Calu3 (cell line): ENCODE measurements at places on chromosomes 1 and 21. TPM values are rescaled to one million over a fixed set of nuclear protein-coding genes. Genes with fewer than 3 reads are reported as not detected.

FMOD gene
- not detected in 2 replicates for total RNA-seq

SPATA21 gene
- total RNA-seq: not detected in 2 replicates

CYP4B1 gene
- total RNA-seq: 0.92 and 1.2 TPM in 2 replicates

OR2T2 gene
- total RNA-seq: not detected in 2 replicates

C1QA gene
- total RNA-seq: not detected in 2 replicates

CCDC28B gene
- 7.1 and 8.2 TPM in 2 replicates for total RNA-seq

DNM3 gene
- 1.2 and 1.3 TPM in 2 replicates for total RNA-seq

SLC44A3 gene
- total RNA-seq: 32.0 and 34.5 TPM in 2 replicates

RNF115 gene
- 9.5 and 9.9 TPM in 2 replicates for total RNA-seq

TCHH gene
- total RNA-seq: 0.07 TPM in 1 of 2 replicates, not detected in the other

GRCh38 chr1:184514447-184514846 lies 127.6 kb downstream of the C1orf21 start:
- DNase-seq: no peak

- no peak for DNase-seq
These were observed 20.8 kb upstream of the MYSM1 start for GRCh38 chr1:58720680-58721079.

DNA sequence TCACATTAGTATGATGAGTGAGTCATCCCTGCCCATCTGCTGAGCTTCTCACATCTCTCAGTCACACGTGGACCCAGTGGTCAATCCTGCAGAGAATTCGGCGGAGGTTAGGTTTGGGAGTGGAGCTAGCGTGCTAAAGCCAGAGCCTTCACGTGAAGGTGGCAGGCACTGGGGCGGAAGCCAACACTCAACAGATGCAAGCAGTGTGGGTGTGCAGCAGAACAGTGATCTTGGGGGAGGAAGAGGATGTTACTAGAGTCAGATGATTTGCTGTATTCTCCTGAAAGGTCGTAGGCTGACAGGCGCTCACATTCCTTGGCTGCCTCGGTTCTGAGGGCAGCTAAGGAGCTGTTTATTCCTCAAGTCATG lies 6.7 kb downstream of the C1orf115 start:
- DNase-seq: no peak

DNA sequence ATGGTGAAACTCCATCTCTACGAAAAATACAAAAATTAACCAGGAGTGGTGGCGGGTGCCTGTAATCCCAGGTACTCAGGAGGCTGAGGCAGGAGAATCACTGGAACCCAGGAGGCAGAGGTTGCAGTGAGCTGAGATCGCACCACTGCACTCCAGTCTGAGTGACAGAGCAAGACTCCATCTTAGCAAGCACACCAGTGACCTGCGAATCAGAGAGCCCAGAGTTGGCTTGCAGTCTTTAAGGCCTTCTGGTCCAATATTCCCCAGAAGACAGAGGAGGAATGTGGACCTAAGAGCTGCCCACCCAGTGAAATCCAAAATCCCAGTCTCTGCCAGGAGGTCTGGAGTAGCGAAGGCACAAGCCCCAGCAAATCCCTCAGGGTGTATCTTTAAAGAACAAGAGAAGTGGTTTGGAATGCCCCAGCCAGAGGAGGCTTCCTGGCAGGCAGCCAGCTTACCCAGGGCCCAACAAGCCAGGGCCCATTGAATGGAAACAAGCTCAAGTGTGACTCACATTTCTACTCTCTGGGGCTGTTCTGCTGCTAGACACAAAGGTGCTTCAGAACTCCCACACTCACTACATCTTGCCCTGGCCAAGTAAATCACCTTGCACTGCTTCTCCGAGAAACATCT lies 23.9 kb downstream of the GPR161 start:
- DNase-seq: peak; percentile 76

- peak; percentile 18 for DNase-seq
These were observed 100.6 kb downstream of the CRYAA start for GRCh38 chr21:43269440-43269839.

DNA sequence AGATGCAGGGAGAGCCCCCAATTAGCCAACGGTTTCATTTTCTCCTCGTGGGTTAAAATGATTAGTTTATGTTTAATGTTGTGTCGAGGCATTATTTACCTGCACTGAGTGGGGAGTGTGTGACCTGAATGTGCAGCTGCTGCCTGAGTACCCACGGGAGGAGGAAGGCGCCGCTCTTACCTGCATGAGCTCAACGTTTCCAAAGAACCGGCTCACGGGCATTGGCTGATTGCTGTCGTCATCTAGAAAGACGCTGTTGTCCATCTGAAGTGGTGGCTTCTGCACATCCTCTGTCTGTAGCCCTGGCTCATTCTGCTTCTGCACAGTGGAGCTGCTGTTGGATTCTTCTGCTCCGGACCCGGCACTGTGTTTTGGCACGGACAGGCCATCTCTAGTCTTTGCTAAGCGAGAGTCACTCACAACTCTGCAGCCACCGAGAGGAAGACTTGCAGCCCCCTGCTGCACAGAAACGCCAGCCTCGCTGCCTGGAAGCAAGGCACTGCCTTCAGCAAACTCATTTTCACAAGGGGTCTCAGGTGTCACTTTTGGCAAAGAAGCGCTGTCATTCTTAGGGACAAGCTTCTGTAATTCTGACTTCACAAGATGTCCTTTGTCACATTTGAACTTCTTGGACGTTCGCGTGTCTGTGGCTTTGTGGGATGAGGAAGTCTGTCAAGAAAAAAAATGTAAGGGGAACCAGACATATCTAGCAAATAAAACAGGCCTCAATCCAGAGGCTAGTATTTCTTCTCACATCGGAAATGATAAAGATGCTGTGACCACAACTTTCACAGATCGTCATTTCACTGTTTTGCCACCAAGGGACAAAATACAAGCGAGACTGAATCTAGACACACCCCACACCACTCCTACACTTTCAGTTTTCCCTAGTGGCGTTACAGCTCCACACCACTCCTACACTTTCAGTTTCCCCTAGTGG lies 9.4 kb downstream of the C1orf174 start:
- no peak for DNase-seq

- peak; percentile 61 for DNase-seq
These were observed 179.2 kb downstream of the ATG4C start for GRCh38 chr1:62962901-62963776.

DNA sequence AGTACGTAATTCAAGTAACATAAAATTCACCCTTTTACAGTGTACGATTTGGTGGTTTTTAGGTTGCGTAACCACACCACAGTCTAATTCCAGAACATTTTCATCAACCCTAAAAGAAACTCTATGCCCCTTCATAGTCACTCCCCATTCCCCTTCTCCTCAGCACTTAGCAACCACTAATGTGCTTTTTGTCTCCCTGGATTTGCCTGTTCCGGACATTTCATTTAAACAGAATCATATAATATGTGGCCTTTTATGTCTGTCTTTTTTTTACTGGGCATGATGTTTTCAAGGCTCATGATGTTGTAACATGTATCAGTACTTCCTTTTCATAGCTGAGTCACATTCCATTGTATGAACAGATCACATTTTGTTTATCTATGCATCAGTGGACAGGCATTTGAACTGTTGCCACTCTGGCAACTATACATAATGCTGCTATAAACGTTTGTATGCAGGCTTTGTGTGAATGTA lies 20.8 kb downstream of the OBSCN start:
- DNase-seq: no peak

DNA sequence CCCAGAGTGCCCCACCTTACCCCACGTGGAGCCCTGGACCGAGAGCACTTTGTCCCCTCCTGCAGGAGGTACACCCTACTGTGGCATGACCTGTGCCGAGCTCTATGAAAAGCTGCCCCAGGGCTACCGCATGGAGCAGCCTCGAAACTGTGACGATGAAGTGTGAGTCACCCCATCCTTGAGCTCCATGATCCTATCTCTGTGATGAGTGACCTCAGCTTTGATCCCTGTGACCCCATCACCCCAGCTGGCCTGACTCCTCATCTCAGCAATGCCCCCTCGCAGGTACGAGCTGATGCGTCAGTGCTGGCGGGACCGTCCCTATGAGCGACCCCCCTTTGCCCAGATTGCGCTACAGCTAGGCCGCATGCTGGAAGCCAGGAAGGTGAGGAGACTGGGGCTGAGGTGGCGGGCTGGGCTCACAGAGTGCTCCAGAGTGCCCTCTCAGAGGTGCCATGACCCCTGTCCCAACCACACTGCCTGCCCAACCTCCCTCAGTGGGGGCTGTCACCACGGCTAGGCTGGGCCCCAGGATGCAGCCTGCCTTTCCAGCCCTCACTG lies 16.2 kb upstream of the MPL start:
- DNase-seq: no peak

DNA sequence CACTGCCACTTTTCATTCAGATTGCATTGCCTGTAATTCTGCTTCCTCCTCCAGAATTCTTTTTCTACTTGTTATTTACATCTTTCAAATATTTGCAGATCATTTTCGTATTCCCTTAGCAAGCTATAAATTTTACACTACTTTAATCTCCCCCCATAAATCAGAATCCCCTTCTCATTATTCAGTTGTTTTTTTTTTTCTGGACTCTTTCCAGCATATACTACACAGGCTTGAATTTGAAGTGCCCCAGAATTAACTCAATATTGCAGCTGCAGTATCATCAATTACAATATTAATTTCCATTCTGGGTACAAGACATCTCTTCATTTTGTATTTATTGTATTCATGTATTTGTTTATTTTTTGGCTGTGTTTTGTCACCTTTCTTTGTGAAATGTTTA lies 1494.3 kb downstream of the AMY1C start:
- no peak for DNase-seq

- no peak for DNase-seq
These were observed 24.3 kb downstream of the STPG1 start for GRCh38 chr1:24389231-24389678.

GRCh38 chr1:17507915-17508314 lies 31.6 kb upstream of the ARHGEF10L start:
- DNase-seq: no peak

DNA sequence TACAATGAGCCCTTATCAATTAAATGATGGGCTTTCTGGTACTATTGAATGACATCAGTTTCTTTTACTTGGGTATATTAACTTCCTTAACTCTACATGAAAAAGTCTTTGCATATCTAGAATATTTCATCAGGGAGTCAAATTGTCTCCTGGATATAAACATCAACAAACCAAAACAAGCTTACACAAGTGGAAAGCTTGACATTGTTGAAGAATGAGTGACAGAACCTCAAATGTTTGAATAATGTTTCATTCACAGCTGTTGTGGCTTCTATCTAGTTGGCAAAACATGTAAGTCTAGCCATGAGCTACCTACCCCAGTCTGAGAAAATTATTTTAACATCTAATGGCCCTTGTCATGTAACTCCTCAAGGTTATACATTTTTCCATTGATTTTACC lies 604.8 kb upstream of the ADAMTS5 start:
- DNase-seq: no peak

GRCh38 chr1:30673395-30673794 lies 50.0 kb downstream of the MATN1 start:
- no peak for DNase-seq

DNA sequence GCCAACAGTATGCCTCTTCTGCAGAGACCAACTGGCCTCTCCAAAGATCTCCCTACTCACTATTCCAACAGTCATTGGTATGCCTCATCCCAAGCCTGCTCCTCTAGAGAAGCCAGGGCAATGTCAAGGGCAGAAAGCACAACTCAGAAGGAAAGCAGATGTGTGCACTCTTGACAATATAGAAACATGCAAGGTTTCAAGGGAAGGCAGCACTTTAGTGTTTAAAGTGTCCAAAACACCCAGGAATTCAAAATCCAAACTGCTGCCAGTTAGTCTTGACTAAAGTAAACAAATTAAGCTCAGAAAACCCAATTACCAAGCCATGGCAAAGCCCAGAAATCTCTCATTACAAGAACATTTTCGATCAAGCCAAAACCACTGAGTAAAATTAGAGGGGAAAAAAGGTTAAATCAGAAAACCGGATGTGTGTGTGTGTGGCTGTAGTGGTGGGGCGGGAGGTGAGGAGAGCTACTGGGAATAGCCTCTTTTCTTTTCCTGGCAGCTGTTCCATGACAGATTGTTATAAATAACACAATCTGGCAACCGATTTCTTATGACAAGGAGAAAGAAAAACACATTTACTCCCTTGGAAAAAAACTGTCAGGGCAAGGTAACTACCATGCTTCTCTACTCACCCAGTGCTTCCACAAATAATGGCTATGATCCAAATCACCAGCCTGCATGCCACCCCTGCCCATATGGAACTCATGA lies 39.2 kb downstream of the EIF2B3 start:
- DNase-seq: no peak

DNA sequence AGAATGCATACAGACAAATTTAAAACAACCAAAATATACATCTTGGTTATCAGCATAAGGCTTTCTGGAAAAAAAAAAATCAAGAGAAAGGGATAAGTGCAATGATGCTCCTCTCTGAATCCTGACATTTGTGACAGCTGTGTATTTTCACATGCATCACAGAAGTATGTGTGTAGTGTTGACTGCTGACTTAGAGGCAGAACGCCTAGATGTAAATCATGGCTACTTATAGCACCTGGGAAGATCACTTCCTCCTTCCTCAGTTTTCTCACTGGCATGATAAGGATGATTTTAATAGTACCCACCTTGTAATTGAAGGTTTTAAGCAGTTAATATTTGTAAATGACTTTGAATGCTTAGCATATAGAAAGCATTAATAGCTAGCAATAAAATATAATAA lies 112.5 kb downstream of the MRPL39 start:
- DNase-seq: no peak

GRCh38 chr21:40254540-40255465 lies 387.6 kb downstream of the PCP4 start:
- no peak for DNase-seq

- DNase-seq: no peak
These were observed 22.8 kb downstream of the RAB7B start for GRCh38 chr1:205980237-205980870.

GRCh38 chr1:34149501-34149900 lies 15.5 kb downstream of the CSMD2 start:
- no peak for DNase-seq

GRCh38 chr1:15744122-15744679 lies 1.9 kb downstream of the TMEM82 start:
- no peak for DNase-seq

- DNase-seq: no peak
These were observed 44.3 kb downstream of the NID1 start for GRCh38 chr1:236020359-236021219.

DNA sequence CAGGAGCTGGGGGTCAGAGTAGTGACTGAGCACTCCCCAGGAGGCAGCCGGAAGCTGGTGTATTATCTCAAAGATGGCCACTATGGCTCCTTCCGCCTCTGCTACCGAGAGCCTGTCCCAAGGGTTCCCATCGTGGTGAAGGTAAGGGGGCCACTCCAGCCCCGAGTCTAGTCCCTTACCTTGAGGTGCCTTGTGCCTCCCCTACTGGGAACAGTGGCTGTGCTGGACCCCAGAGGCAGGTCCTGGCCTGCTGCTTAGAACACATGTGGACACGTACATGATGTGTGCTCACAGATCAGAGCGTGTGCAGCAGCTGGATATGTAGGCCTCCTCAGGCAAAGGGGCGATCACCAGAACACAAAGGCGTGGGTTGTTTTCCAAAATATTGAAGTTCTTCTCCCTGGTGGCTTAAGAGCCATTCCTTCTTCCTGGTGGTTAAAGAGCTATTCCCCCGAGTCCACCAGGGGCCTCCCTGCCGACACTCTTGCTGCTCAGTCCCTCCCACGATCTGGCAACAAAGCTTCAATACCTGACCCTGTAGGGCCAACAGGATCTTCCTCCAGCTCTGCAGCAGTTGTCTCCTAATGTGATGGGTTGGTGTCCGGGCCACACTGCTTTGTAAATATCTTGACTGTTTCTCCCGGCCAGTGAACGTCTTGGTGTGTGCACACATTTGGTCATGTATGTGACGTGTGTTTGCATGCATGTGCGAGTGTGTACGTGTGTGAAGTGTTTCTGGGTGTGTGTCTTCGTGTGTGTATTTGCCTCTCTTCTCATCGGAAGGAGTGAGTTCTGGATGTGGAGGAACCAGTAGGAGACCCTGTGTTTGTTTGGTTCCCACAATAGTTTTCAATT lies 68.4 kb upstream of the TINAGL1 start:
- DNase-seq: no peak
